ENCODE measurements at places on chromosomes 16 and 17.

DNA sequence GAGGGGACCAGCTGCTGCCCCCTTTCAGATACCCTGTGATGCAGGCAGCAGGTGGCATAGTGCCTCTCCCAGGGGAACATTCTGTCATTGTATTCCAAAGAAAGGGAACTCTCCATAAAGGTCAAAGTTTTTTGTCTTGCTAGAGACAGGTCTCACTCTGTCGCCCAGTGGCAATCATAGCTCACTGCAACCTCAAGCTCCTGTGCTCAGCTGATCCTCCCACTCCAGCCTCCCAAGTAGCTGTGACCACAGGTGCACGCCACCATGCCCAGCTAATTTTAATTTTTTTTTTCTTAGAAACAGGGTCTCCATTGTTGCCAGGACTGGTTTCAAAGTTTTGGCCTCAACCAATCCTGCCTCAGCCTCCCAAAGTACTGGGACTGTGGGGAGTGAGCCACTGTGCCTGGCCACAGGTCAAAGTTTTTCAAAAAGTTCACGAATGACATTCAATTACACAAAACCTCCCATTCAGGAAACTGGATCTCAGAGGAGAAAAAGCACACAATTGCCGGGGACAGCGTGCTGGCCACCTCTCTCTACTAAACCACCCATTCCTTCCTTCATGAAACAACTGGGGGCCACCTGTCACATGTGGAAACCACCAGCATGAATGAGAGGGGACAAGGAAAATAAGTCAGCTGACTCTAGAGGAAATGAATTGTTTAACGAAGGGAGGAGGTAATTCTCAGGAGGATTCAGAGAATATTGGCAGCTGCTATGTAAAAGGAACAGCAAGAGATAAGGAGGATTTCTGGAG, 80.0 kb downstream of the MARCHF10 start:
- DNase-seq = no peak

- DNase-seq = no peak
Observed at GRCh38 chr17:43584666-43585102, 38.5 kb upstream of the ETV4 start.

GRCh38 chr16:72978212-72978611, 69.7 kb downstream of the ZFHX3 start:
- no peak for DNase-seq

DNA sequence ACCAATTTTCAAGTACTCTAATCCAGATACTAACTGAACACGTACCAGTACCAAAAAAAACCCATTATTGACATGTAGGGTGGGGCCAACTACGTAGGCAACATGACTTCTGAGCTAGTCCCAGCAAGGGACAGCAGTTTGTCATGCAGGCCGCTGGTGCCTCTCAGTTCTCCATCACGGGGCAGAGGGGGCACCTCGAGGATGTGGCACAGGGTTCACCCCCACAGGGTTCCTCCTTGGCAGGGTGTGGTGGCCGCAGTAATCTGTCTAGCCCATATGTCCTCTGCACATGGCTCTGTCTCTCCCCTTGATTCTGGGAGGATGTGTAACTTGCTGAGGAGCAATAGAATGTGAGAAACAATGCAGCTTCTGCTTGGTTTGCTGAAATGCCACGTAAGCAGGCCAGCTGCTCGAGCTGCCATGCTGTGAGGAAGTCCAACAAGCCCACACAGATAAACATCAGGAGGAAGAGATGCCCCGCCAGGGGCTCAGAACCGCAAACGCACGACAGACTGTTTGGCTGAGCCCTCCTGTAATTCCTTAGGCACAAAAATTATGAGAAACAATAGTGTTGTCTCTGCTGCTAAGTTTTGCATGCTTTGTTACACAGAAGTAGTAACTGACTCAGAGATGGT, 62.4 kb downstream of the NT5M start:
- no peak for DNase-seq

GRCh38 chr16:66007717-66008116, 358.8 kb upstream of the CDH5 start:
- DNase-seq = no peak

DNA sequence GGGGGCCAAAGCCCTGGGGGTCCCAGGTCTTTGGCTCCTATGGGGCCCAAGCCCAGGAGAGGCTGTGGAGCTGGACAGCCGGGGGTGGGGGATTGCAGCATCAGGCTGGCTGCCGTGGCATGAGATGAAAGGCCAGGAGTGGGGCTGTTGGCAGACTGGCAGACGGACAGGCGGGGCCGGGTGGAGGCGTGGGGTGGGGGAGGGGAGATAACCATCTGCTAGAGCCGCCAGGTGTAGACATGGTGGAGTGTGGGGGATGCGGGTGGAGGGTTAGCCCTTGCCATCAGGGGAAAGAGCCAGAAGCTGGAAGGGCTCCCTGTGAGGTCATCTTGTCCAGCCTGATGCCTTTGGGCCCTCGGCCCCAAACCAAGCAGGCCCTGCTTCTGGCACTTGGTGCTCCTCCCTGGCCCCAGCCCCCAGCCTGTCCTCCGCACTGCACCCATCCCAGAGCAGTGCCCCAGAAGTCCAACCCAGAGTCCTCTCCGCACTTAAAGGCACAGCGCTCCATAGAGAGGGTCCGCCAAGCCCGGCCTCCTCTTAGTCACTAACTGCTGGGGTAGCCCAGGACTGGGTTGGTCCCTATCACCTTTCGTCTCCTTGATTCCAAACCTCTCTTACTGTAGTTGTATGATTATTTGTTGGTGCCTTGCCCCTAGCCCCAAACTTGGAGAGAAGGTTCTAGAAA, 33.3 kb upstream of the DLX4 start:
- DNase-seq = no peak

DNA sequence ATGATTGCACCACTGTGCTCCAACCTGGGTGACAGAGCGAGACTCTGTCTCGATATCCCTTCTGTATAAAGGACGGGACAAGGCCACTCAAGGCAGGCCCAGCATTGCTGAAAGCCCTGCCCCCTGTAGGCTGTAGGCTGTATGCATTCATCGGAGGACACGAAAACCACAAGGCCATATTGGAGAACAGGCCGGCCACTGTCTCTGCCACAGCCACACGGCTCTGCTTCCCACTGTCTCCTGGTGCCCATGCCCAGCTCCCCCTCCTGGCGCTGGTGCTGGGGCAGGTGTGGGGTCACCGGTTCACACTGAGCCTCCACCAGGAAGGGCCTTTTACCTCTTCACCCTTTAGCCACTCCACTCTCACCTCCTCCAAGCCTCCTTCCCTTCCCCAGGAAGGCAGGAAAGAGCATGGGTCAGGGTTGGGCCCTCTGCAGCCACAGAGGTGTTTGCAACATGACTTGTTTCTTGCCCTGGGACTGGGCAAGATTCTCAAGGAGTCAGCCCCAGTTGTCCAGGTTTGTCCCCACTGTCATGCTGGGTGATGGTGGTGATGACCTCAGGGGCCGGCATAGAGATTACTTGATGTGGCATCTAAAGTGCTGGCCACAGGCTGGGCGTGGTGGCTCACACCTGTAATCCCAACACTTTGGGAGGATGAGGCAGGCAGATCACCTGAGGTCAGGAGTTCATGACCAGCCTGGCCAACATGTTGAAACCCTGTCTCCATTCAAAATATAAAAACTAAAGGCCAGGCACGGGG, 5.3 kb upstream of the NTN3 start:
- DNase-seq = no peak

- DNase-seq = no peak
Observed at GRCh38 chr17:65196617-65197016, 59.4 kb downstream of the RGS9 start.

DNA sequence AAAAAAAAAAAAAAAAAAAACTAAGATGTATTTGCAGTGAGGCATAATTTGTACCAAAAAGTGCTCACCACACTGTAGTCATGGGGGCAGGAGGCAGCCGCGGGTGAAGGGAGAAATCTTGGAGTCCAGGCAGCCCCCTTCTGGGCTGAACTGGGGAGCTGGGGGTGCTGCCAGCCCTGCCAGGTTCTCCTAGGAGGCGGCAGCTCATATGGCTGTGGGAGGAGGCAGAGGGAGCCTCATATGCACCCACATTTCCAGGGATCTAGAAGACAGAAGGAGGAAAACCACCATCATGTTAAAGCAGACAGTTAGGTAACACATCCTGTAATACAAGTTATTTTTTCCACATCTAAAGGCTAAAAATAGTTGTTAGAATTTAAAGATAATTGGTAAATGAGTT, 16.3 kb downstream of the MAPT start:
- DNase-seq = no peak

DNA sequence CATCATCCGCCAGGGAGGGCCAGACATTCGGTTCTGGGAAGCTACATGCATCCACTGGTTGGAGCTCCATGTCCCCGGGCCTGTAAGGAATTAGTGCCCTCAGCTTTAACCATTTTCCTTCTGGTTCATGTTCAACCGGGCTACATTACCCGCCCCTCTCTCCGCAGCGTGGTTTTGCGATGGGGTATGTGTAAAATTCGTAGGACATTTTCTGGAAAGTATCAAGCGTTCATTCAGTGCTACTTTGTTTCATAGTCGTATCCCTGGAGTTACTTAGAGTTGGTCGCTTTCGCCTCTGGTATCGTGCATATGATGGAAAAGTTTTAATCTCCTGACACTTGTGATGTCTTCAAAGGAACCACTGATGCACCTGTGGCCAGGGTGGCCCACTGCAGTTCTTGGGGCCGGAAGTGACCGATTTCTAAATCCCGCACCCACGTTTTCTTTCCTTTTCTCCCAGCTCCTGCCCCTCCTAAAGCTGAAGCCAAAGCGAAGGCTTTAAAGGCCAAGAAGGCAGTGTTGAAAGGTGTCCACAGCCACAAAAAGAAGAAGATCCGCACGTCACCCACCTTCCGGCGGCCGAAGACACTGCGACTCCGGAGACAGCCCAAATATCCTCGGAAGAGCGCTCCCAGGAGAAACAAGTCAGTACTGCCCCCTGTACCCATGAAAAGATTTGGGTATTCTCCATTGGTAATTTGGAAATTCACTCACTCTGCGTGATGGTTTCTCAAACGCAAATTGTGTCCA, 637 bp downstream of the RPL23A start:
- no peak for DNase-seq
